ENCODE measurements at places on chromosomes 4 and X. TPM values are rescaled to one million over a fixed set of nuclear protein-coding genes. Genes with fewer than 3 reads are reported as not detected.

ERCC6L gene
- total RNA-seq, result 1.7 TPM

TAF7L gene
- not detected for total RNA-seq

DCK gene
- 40.6 TPM for total RNA-seq

DAPP1 gene
- 0.73 TPM for total RNA-seq

CYP2U1 gene
- total RNA-seq, result 12.9 TPM

YIPF7 gene
- 1.3 TPM for total RNA-seq

CETN2 gene
- 20.3 TPM for total RNA-seq

TMPRSS11A gene
- total RNA-seq, result not detected

CLNK gene
- total RNA-seq, result not detected

PLAC1 gene
- not detected for total RNA-seq

DGAT2L6 gene
- not detected for total RNA-seq

MGAT4D gene
- total RNA-seq, result not detected

ATG4A gene
- total RNA-seq, result 6.3 TPM

DCUN1D4 gene
- total RNA-seq, result 91.0 TPM

Data from cerebellum (tissue), 4 donors.